Tibial nerve (tissue), 4 donors: ENCODE measurements at places on chromosomes 4 and X.
A peak's percentile ranks its signal among the peaks of the same experiment; 100 is the strongest.

DNA sequence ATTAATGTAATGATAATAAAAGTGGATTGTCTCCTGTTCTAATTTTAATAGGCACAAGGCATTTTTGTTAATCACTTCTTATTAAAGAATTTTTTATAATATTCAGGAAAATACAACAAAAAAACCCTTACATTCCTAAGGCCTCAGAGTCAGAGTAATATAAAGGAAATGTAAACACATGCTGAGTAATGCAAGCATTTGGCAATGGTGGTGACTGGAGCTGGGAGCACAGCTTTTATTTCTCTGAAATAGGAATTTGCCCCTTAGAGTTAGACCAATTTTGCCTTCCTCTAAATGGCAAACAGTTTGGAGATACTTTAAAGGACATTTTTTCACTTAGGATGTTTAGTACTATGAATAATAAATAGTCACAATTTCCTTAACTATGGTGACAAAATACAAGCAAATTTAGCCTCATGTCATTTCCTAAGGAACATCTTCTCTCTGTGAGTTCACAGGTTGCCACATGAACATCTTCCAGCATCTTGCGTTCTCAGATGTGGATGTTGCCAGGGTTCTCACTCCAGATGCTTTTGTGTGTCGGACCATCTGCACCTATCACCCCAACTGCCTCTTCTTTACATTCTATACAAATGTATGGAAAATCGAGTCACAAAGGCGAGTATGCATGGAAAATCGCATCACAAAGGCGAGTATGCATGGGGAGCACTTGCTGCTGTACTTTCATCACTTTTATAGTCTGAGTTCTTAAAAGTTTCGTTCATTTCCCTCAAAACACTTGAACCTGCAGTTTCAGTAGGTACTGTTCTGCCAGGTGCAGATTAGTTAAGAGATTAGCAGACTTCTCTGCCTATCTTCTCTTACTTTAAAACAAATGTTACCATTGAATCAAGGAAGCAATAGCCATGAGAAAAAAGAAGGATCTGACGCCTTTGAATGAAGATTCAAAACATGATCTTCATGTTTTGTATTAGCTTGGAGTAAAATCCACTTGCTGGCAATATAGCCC lies 15.9 kb upstream of the F11 start:
- no peak overlapping the region for H3K27ac ChIP-seq
- no peak for DNase-seq
- H3K27me3 ChIP-seq, result no peaks in the 10 kb centered on the region
- no peaks in the 10 kb centered on the region for H3K4me1 ChIP-seq

- peaks cover 29% of the 10 kb centered on the region for H3K4me1 ChIP-seq
- no peak for DNase-seq
- peak overlapping the region; percentile 23 for H3K27ac ChIP-seq
- no peaks in the 10 kb centered on the region for H3K36me3 ChIP-seq
- H3K27me3 ChIP-seq, result peaks cover 33% of the 10 kb centered on the region
- peak overlapping the region; percentile 55 for H3K4me3 ChIP-seq
These were observed 1.3 kb downstream of the PARM1 start for GRCh38 chr4:74934016-74934831.

GRCh38 chrX:135484641-135485289 lies 35.7 kb upstream of the INTS6L start:
- H3K4me1 ChIP-seq, result no peaks in the 10 kb centered on the region
- no peaks in the 10 kb centered on the region for H3K36me3 ChIP-seq
- peak; percentile 5 for DNase-seq
- no peak overlapping the region for H3K27ac ChIP-seq

GRCh38 chrX:49862093-49862492 lies 17.2 kb upstream of the USP27X start:
- no peaks in the 10 kb centered on the region for H3K27me3 ChIP-seq
- H3K27ac ChIP-seq, result no peak overlapping the region
- no peak overlapping the region for H3K4me3 ChIP-seq
- no peaks in the 10 kb centered on the region for H3K36me3 ChIP-seq
- H3K4me1 ChIP-seq, result no peaks in the 10 kb centered on the region

DNA sequence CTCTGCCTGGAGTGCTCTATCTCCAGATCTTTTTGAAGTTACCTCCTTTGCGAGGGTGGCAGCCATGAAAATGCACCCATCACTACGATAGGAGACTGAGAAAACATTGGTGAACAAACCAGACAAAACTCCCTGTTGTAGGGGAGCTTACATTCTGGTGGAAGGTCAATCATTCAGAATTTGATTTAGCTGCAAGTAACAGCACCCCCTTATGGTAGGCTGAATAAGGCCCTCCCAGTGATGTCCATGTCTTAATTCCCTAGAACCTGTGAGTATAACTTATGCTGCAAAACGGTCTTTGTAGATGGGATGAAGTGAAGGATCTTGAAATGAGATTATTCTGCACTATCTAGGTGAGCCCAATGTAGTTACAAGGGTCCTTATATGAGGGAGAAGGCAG lies 5.6 kb upstream of the TEC start:
- H3K27me3 ChIP-seq, result no peaks in the 10 kb centered on the region
- no peak overlapping the region for H3K27ac ChIP-seq
- H3K4me1 ChIP-seq, result no peaks in the 10 kb centered on the region
- H3K36me3 ChIP-seq, result no peaks in the 10 kb centered on the region
- DNase-seq, result no peak

DNA sequence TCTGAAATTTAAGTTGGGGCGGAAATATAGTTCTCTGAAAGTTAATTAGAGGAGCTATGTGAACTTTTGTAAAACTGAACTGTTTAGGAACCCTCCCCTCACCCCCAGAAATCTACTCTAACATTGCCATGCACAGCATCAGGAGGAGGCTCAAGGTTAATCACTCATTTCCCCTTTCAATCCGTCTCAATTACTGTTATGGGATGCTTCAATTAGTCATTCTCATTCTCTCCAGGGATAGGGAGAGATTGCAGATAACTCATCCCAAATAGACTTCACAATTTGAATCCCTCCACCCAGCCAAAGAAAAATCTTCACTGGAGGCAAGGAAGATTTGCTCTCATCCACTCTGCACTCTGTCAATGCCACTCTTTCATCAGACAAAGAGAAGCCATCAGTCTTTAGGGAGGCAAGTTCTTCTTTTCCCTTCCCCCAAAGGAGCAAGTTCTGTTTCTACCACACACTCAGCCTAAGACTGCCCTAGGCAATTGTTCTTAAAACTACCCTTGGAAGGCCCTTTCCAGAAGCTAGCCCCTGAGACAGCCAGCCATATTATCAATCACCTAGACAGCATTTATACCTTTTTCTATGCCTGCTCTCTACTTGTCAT lies 140.4 kb downstream of the SLC10A7 start:
- no peaks in the 10 kb centered on the region for H3K4me1 ChIP-seq
- H3K4me3 ChIP-seq, result no peak overlapping the region
- no peaks in the 10 kb centered on the region for H3K36me3 ChIP-seq

DNA sequence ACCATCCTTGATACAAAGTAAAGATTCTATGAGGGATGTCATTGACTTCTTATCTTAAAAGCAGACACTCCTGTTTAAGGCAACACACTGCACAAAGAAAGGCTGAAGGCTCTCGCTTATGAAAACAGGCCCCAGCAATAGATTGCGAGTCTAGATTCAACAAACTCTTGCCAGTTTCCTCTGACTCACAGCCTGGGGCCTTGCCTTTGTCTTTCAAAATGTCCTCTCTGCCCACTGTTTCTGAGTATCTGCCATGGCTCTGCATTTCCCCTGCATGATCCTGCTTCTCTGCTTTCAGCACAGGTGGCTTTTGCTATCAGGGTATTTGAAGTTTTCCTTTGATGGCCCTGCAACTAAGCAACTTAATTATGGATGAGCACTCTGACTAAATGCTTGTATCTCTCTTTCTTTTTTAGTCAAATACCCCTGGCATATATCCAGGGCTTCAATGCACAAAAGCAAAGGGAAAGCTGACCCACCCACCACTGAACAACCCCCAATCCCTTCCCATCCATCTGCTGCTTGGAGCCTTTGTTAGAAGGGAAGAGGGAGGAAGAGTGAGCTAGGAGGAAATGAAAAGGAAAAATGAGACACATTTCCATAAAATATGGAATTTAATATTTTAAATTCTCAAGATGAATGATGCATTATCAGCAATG lies 32.2 kb downstream of the NDP start:
- no peaks in the 10 kb centered on the region for H3K4me1 ChIP-seq
- H3K27me3 ChIP-seq, result peaks cover 9% of the 10 kb centered on the region
- no peak overlapping the region for H3K27ac ChIP-seq
- DNase-seq, result no peak
- no peak overlapping the region for H3K4me3 ChIP-seq
- no peaks in the 10 kb centered on the region for H3K36me3 ChIP-seq

DNA sequence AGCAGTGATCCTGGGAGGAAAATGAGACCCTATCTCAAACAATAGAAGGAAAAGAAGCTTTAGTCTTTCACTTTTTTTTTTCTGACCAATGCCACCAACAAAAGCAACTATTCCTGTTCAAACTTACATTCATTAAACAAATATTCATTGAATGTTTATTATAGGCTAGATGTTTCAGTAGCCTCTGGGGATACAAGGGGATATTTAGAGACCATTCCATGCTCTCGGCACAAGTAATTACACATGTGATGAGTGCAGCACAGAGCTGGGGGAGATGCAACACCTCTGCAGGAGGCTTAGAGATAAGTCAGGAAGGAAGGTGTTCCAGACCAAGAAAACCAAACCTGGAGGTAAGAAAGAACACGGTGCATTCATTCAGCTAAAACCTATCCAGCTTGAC lies 68.3 kb downstream of the PALLD start:
- no peak overlapping the region for H3K4me3 ChIP-seq
- no peaks in the 10 kb centered on the region for H3K36me3 ChIP-seq
- no peaks in the 10 kb centered on the region for H3K4me1 ChIP-seq
- H3K27ac ChIP-seq, result no peak overlapping the region
- H3K27me3 ChIP-seq, result no peaks in the 10 kb centered on the region
- no peak for DNase-seq

GRCh38 chrX:48471504-48471903 lies 1.4 kb upstream of the SLC38A5 start:
- H3K36me3 ChIP-seq, result no peaks in the 10 kb centered on the region
- H3K4me1 ChIP-seq, result no peaks in the 10 kb centered on the region
- DNase-seq, result no peak
- no peaks in the 10 kb centered on the region for H3K27me3 ChIP-seq
- no peak overlapping the region for H3K4me3 ChIP-seq

- H3K4me1 ChIP-seq, result no peaks in the 10 kb centered on the region
- no peaks in the 10 kb centered on the region for H3K27me3 ChIP-seq
- H3K4me3 ChIP-seq, result no peak overlapping the region
- no peaks in the 10 kb centered on the region for H3K36me3 ChIP-seq
These were observed 9.8 kb downstream of the EREG start for GRCh38 chr4:74374561-74375327.
